Renal cortex interstitium (tissue), 15 donors: ENCODE measurements at places on chromosomes 3 and 15.
A peak's percentile ranks its signal among the peaks of the same experiment; 100 is the strongest.

- no peak for DNase-seq
These were observed 23.8 kb upstream of the SH3BP5 start for GRCh38 chr3:15356176-15356575.

DNA sequence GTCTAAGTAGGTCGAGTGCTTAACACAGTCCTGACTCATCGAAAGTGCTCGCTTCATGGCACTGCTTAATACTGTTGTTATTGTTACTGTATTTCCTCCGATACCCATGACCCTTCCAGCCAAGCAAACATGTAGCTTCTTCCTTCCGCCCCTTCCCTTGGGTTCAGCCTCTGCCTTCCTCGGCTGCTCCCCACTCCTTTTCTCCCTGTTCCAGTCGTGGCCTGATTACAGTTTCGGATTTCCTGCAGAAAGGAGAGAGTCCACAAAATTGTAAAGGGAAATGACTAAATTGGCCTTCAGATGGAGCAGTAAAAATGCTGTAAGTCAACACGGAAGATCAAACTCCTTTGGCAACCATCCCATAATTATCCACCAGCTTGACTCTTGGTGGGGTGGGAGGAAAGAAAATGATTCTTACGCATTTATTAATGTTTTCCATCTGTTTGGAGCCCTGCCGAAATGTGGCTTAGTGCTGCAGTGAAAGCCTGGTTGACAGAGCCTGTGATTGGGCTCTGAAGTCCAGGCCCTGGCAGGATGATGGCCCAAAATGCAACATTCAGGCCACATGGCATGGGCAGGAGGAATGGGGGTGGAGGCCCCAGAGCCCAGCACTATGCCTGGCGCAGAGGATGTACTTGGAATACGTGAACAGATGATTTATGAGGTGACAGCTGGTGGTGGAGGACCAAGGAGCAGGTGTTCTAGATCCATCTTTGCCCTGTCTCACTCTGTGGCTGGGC is 37.6 kb downstream of the FAM3D start:
- DNase-seq = no peak

DNA sequence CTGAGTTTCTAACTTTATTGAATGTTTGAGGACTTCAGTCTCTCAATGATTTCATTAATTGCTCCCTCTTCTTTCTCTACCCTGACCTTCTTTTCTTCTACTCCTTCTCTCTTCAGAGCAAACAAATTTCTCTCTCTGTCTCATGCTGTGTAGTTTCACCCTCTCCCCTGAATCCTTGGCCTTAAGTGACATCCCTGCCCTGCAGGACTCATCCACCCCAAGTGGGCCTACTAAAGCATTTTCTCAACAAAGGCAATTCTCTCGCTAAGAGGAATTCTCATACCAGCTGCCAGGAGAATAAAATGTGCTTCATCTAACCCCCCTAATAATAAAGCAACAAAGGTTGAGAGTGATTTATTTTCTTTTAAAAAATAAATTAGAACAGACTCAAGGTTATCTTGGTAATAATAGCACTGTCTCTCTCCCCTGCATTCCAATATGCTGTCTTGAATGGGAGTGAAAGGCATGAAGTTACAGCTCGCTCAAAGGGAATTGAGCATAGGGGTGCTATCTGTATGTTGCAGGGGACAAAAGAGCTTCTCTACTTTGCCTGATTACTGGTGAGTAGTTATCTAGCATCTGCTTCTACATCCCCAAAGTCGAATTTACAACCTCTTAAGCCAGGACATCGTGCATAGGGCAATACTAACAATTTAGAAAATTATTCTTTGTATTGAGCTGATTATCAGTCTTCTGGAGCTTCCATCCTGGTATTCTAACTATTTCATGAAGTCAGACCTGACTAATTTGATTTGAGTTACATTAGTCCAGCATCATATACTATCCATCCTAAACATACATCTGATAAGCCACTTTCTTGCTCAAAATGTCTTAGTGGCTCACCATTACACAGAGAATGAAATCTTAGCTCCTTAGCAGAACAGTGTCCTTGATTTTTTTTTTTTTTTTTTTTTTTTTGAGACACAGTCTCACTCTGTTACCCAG is 76.9 kb upstream of the DNAJC19 start:
- no peak for DNase-seq

GRCh38 chr3:179848711-179849110 is 188.0 kb downstream of the PEX5L start:
- no peak for DNase-seq

GRCh38 chr3:143203848-143204247 is 84.3 kb downstream of the CHST2 start:
- DNase-seq = no peak

DNA sequence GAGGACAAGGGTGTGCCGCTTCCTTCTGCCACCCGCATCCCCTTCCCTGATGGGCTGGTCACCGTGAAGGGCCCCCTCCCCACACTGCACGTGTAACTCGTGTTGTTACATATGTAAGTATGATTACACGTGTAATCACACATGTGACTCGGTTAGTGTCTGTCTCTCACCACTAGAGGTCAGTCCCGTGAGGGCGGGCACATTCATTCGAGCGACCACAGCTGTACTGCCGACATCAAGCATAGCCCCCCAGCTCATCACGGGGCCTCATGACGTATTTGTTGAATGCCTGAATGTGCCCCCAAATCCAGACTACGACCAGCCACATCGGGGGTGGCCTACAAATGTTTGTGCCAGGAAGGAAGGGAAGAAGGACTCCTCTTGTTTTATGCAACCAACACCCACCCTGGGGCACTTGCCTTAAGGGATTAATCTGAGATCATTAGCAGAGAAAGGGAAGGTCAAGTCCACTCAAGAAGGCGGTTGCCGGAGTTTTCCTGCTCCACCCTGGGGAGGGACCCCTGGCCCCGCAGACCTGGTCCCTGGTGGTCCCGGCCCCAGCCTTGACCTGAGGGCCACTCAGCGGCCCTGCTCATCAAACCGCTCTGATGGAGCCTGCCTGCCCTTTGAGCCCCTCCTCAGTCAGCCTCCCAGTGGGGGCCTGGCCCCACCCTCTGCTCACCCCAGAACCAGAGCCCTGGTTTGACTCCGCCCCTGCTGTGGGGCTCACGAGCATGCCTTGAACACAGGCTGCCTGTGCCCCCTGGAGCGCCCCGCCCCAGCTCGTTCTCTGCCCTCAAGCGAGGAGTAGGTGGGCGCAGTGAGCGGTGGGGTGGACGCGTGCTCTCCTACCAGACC is 52.8 kb downstream of the RGMA start:
- DNase-seq = peak; percentile 55

DNA sequence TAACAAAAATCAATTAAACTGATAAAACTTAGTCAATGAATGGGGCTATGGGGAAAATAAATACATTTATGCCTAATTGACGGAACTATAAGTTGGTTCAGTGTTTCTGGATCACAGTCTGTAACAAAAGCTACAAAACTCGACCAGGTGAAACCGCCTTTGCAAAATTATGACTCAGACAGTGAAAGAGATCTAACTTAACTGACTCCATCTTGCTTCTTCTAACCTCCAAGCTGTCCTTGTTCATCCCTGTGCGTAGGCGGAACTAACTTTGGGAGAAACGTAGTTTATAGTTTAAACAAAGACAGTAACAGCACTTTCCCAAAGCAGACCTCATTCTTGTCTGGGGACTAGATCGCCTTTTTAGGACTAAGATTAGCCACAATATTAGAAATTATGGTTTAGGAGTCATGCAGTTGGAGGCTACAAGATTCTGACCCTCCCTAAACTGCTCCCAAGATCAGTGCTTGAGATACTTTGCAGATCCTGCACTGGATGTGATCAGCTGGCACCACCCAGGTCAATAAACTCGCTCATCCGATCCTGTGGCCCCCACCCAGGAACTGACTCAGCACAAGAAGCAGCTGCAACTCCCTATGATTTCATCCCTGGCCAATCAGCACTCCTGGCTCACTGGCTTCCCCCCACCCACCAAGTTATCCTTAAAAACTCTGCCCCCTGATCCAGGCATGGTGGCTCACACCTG is 7.2 kb upstream of the MFGE8 start:
- no peak for DNase-seq

- no peak for DNase-seq
These were observed 1.8 kb downstream of the IGDCC3 start for GRCh38 chr15:65375871-65376607.

- DNase-seq = no peak
These were observed 3.4 kb upstream of the PXK start for GRCh38 chr3:58329150-58329921.

DNA sequence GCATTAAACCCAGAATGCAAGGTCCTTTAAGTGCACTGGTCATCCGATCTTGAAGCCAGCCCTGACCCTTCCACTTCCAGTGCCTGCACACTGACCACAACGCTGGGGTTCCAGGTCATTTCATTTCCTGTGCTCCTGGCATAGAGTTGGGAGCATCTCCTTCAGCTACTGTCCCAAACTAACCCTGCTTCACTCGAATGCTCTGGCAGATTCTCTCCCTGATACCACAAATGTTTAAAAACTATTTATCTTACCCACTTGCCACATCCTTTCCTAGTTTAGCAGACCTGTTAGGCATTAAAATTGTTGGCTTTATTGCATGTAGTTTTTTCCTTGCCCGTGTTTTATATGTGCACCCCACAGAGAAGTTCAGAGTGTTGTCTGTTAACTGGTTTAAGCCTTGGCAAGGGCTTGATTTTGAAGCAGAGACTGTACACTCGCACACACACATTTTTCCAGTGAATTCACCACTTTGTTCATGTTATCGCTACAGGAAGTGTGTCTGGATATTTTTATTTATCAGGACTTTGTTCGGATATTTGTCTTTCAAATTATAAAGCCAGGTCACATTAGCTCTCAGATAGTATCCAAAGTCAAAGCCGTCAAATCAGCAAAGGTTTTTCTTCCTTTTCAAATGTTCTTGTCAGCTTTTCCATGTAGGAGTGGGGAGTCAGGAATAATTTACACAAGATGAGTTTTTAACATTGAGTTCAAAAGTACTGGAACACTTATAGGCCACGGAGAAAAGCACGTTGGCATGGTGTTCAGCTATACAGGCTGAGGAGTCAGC is 77.3 kb downstream of the ABI3BP start:
- no peak for DNase-seq

GRCh38 chr15:91032919-91033803 is 10.8 kb upstream of the VPS33B start:
- peak; percentile 29 for DNase-seq

DNA sequence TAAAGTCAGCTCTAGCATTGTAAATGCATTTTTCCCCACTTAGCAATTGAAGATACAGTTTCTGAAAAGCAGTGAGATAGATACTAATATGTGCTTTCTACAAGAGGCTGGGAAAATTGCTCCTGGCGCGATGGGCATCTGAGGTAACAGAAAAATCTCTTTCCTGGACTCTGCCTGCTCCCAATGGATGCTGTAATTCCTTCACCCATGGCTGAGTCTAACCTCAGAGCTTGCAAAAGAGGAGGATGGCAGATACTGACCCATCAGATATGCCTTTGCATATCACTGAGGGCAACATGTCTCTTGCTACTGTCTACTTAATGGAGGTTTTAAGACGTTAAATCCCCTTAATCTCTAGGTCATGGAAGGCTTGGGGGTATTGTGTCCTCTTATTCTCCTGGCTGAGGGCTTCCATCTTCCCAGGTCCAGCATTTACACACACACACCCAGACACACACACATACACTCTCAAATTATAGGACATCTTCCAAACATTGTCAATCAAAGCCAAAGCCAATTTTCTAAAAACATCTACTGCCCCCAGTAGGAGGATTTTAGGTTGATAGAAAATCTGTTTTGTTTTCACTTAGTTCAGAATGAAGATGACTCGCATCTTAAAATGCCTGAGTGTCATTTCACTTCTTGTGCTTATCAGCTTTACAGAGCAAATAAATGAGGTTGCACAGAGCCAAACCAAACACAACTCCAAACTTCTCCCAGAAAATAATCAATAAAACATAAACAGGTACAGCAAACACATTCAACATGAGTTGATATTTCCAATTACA is 2.4 kb downstream of the TRPM1 start:
- no peak for DNase-seq

- DNase-seq = no peak
These were observed 5.5 kb downstream of the KLF13 start for GRCh38 chr15:31332020-31332680.

DNA sequence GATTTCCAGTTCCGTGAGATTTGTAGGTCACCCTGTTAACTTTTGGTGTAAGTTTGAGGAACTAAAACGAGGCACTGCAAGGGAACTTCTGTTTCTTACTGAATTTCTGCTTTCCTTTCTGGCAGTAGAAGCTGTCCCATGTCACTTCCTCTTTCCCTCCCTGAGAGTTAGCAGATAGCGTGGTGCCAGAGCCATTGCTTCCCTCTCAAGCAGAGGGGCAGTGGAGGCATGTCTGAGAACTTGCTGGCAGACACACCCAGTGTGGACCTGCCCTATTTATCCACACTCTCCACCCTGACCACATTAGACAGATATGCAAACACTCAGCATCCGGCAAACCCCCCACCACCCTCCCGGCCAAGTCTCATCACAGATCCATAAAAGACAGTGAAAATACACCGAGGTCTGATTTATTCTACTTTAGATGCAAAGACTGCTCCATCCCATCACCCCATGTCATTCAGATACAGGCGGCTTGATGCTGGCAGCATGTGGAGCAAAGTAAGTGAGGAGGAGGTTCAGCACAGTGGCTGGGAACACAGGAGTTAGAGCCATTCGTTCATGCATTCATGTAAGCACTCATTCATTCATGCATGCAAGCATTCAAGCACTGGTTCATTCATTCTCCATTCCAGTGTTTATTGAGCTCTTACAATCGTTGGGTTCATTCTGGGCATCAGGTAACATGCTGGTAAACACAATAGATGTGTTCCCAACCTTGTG is 324.7 kb downstream of the SHQ1 start:
- no peak for DNase-seq

GRCh38 chr3:64152676-64153466 is 72.4 kb downstream of the PRICKLE2 start:
- DNase-seq = no peak

DNA sequence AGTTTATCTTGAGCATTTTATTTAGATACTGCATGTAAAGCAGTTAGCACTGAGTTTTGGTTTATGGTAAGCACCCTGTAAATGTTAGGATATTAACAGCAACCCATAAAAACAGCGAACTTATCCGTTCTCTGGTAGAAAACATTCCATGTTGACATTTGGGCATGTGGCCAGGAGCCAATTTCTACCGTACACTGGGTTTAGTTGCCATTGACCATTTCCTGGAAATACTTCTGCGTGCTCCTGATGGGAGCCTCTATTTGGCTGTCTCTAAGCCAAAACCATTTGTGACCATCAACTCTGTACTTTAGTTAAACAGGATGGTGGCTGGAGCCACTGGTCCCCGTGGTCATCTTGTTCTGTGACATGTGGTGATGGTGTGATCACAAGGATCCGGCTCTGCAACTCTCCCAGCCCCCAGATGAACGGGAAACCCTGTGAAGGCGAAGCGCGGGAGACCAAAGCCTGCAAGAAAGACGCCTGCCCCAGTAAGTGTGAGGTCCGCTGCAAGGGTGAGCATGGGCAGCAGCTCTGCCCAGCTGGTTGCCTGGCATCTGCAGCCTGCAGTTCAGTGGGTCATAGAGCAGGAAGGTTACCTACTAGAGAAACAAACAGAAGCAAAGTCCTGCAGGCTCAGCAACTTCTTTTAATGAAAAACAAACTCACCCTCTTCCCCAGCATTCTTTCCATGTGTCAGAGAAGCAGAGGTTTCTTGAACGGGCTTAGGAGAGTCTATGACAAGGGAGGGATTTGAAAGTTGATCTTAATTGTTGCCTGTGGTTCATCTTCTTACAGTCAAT is 7.1 kb downstream of the THBS1 start:
- DNase-seq = no peak
